ENCODE measurements at places on chromosomes 5 and 9.

DNA sequence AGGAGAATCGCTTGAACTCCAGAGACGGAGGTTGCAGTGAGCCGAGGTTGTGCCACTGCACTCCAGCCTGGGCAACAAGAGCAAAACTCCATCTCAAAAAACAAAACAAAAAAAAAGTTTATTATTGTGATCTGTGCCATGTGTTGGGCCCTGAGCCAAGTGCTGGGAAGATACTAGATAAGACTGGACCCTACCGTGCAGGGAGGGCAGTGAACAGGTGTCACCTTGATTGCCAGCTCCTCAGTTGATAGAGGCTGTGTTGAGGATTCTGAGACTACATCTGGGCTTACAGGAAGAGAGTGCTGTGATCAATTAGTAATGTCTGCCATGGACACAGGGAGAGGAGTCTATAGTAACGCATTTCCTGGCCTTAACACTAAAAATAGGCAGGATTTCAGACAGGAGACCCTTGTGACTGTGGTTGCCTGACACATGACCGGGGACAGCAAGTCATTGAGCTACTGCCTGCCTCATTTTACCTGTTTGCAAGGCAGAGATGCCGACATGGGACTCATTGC is 201.5 kb downstream of the C9orf50 start:
- DNase-seq, result no peak

- DNase-seq, result peak; percentile 55
Observed at GRCh38 chr9:69121155-69122081, 52.7 kb upstream of the TJP2 start.

GRCh38 chr9:86944796-86945727 is 2.2 kb downstream of the GAS1 start:
- DNase-seq, result peak; percentile 32

DNA sequence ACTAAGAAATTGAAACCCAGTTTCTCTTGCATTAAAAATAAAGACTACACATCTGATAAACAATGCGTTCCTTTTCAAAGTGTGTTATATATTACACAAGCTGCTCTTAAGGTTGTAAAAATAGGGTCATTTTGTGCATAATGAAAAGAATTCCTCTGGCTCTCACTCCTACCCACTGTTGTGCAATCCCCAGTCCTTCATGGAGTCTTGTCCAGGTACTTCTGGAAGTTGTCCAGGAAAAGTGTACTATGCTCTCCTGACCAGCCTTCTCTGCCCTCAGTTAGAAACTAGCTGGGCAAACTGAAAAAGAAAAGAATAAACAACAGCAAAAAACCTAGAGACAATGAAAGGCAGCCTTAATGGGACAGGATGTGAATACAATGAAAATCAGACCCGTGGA is 345.5 kb upstream of the PAPPA start:
- no peak for DNase-seq

- no peak for DNase-seq
Observed at GRCh38 chr5:17802256-17802655, 168.0 kb downstream of the TAF11L14 start.

DNA sequence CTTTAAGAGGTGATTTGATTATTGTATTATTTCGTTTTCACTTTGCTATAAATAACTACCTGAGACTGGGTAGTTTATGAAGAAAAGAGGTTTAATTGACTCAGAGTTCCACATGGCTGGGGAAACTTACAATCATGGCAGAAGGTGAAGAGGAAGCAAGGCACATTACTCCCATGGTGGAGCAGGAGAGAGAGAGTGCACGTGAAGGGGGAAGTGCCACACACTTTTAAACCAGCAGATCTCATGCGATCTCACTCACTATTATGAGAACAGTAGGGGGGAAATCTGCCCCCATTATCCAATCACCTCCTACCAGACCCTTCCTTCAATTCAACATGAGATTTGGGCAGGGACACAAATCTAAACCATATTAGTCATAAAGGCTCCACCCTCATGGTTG is 36.1 kb upstream of the NDFIP1 start:
- no peak for DNase-seq

GRCh38 chr5:127933348-127933747 is 150.2 kb upstream of the SLC12A2 start:
- no peak for DNase-seq

GRCh38 chr5:976849-977751 is 31.5 kb upstream of the NKD2 start:
- DNase-seq, result no peak

DNA sequence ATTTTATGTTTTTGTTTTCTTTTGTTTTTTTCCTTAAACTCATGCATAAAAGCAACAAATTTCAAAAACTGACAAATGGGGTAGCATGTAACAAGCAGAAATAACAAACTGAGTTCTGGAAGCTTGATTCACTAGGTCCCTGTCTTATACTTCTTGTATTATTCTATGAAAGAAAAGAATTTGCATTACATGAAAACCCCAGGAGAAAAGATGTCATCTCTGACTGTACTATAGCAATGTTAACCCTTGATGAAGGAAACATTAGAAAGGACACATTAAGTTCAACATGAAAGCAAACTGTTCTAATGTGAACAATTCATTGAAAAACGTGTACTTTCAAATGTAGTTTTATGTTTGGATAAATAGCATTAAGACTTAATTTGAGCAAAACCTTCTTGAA is 9.2 kb downstream of the RAB14 start:
- DNase-seq, result no peak

GRCh38 chr5:83644301-83644700 is 76.4 kb downstream of the HAPLN1 start:
- DNase-seq, result no peak

DNA sequence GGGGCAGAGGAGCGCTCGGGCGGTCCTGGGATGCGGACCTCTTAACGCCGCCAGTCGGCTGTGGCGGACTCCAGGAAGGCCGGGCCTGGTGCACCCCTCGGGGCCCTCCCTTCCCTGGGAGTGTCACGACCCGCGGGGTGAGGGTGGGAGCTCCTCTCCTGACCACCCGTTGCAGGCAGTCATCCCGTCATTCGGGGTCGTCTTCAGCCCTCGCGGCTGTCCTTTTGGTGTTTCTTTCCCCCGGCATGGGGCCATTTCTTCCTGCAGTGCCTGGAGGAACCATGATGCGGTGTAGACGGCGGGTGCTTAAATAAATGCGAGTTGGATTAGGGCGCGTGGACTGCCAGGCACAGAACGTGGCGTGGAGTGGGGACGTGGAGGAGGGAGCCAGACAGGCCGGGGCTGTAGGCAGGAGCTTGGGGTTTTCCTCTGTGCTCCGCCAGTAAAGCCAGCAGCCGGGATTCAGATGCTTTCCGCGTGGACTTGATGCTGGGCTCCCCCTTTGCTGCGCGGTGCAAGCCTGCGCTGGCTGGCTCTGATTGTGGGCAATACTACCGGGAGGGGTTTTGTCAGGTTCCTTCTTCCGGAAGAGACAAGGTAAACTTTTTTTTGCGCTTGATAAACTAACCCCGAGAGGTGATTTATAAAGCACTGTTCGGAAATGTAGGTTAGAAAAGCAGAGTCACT is 868 bp downstream of the KDM4C start:
- DNase-seq, result peak; percentile 42

GRCh38 chr5:141711687-141712086 is 29.7 kb upstream of the ARAP3 start:
- DNase-seq, result no peak

GRCh38 chr5:145917288-145917687 is 19.1 kb upstream of the SH3RF2 start:
- DNase-seq, result peak; percentile 28

GRCh38 chr5:141958113-141958512 is at the start of gene PCDH12:
Gene PCDH12, minus strand, starts transcription at chr5:141958202. Its CDS starts 351 bp downstream, at chr5:141957851.
- no peak for DNase-seq

DNA sequence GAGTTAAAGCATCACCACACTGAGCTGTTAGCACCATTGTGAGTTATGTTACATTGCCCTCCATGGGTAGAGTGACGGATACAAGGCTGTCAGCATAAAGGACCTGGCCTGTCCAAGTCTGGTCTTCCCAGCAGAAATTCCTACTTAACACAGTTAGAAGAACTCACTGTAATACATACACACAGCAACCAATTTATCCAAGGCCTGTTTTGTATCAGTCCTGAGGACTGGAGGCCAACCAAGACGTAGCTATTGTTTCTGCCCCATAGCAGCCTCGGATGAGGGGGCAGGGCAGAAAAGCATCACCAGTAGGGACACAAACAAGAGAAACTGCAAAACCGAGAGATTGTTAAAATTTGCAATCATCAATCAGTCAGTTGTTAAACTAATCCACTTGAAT is 66.0 kb upstream of the CKMT2 start:
- no peak for DNase-seq

DNA sequence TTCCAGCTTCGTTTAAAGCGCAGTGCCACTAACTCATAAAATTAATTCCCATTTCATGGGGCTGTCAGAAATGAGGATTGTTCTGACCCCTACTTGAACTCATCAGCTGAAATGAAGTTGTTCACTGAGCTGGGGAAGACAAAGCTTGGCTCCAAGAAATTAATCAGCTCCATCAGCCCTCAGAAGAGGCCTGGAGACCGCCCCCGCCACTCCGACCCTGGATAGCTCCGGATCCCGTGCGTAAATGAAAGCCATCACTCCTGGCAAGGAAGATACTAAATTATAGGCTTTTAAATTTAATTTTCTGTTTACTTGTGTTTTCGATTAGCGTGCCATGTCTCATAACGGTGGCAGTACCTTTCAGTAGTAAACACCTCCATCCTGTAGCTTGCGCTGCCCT is 142.8 kb upstream of the IRX2 start:
- no peak for DNase-seq

GRCh38 chr9:744046-744712 is 97.3 kb upstream of the DMRT1 start:
- DNase-seq, result no peak

DNA sequence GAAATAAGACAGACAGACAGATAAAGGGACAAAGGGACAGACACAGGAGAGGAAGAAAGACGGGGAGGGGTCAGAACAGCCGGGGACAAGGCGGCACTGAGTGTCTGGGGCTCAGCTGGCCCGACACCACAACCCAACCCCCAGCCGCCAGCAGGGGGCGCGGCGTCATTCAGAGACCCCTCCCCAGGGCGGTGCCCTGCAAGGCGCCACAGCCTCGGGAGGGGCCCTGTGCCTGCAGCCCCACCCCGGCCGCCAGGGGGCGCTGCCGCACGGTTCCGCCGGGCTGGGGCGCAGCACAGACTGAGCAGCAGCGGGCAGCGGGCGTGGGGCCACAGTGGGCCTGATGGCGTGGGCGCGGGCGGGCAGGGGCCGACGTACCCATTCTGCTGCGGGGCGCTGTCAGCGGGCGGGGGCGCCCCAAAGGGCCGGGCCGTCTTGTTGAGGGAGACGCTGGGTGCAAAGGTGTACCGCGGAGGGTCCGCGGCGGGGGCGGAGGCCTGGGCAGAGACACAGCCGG is 5.9 kb downstream of the PDLIM7 start:
- DNase-seq, result peak; percentile 77

- no peak for DNase-seq
Observed at GRCh38 chr5:154442801-154443200, 3.0 kb upstream of the SAP30L start.

All from AG20443 (cell line).